Renal pelvis (tissue), 12 donors: ENCODE measurements at places on chromosomes 7 and 10. TPM values are rescaled to one million over a fixed set of nuclear protein-coding genes. Genes with fewer than 3 reads are reported as not detected.

GRCh38 chr10:132486539-132487121 is 51.0 kb upstream of the INPP5A start:
- DNase-seq: no peak

The SLC13A1 gene
- polyA plus RNA-seq: 28.3 TPM

DNA sequence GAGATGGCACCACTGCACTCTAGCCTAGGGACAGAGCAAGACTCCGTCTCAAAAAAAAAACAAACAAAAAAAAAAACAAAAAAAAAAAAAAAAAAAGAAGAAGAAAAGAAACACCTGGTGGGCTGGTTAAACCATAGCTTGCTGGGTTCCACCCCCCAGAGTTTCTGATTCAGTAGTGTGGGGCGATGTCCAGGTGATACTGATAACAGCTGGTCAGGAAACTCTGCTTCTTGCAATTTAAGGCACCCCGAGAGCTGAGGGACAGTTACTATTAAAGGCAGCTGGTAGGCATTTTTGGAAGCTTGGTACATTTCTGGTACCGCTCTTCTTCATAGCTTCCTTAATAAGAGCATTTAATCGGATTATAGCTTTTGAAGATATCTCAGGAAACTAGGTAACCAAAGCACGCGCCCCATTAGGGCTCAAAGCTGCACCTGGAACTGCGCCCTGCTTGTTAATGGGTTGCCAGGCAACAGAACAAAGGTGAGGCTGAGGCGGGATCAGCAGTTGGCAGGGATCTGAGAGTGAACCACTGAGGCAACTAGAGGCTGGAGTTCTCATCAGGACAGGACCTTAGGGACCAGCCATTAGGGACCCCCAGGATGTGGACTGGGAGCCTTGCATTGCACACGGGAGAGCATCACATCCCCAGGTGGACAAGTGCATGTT is 6.5 kb upstream of the SDK1 start:
- no peak for DNase-seq

DNA sequence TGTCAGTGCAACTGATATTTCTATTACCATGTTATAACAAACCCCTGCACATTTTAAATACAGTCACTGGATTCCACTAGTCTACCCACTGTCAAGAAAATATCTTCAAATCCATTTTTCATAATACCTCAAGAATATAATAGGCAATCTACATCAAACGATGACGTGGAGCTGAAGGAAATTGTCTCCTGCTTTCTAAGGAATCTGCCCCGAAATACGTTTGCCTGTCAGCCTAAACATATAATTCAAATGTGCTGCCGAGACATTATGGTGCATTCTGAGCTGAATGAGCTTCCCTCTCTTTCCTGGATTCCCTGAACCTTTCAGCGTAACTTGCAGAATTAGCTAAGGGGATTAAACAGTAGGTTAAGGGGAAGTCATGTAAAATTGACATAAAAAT is 306.8 kb downstream of the SORCS1 start:
- DNase-seq: no peak

DNA sequence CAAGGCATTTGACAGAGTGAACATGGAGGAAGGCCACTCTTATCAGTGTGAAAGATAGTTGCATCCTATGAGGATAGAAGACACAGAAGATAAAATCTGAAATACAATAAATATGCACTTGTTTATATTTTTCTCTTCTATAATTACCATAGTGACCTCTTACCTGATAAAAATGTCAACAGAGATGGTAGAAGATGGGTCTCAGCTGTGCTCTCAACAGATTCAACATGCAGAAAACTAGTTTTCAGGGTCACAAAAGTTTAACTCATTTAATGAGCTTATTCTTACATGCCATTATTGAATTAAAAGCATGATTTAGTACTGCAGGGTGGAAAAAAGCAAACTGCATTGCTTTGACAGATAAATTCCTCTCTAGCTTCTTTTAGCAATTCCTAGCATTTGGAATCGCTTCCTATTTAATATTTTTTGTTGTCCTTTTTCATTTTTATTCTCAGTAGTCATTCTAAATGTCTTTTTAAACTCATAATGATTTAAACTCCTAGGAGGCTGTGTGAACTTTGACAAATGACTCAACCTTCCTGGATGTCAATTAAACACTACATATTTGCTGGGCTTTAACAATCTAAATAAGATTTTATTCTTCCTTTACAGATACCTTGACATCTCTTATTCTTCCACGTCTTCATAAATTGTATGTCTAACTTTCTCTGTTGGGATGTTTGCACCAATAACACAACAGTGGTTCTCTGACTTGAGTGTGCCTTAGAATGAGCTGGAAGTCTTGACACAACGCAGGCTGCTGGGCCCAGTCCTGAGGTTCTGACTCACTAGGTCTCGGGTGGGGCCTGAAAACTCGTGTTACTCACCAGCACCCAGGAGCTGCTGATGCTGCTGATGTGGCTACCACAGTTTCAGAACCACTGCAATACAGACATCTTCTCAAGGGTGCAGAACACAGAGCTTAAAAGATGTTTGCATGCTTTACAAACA is 565.5 kb upstream of the IGFBP3 start:
- DNase-seq: peak; percentile 12

- DNase-seq: no peak
Measured at GRCh38 chr7:152173372-152174070, 148.0 kb downstream of the GALNT11 start.

The LRRTM3 gene
- polyA plus RNA-seq: 3.5 TPM

DNA sequence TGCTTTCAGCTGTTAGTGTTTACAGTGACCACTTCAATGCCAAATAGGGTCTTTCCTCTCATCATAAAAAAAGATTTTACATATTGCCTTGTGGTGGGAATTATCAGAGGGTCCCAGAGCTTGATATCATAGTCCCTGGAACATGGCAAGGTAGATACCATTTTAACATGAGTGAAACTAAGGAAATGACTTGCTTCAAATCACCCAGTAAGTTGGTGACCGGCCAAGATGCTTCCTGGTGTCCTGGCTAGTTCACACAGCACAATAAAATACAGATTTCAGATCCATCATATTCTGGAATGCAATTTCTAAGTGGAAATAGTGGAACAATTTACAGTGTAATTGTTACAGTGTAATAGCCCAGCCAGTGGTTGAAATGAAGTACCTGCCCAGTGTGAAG is 36.6 kb downstream of the CNNM1 start:
- no peak for DNase-seq

DNA sequence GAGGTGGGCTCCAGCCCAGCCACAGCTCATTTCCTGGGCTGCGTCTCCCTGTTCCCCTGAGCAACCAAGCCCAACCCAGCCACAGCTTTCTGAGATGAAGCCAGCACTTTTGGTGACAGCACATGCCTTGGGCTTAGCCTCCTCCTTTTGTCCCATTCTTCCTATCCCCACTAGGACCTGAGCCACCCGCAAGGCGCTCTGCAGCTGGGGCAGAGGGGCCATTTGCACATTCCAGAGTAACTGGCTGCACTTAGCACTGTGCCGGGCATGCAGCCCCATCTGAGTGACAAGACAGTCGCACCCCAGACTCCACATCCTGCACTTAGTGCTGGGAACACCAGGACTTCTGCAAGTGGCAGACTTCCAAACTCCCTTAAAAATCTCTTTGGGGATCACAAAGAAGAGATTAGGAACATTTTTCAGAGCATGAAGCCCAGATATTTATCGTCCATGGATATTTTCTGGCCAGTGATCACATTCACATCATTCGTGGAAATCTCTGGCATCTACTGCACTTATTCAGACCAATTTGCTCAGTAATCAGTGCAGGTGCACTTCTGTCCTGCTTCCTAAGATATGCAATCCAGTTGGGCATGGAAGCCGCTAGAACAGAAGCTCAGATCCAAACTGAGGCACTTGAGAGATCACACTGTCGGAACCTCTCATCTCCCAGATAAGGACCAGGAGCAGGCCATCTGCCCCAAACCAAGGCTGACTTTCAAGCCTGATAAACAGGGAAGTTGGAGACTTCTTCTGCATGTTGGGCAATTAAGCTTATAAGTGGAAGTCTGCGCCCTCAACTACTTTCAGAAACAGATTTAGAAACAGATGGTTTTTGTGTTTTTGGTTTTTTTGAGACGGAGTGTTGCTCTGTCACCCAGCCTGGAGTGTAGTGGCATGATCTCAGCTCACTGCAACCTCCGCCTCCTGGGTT is 26.4 kb downstream of the CHST15 start:
- no peak for DNase-seq

DNA sequence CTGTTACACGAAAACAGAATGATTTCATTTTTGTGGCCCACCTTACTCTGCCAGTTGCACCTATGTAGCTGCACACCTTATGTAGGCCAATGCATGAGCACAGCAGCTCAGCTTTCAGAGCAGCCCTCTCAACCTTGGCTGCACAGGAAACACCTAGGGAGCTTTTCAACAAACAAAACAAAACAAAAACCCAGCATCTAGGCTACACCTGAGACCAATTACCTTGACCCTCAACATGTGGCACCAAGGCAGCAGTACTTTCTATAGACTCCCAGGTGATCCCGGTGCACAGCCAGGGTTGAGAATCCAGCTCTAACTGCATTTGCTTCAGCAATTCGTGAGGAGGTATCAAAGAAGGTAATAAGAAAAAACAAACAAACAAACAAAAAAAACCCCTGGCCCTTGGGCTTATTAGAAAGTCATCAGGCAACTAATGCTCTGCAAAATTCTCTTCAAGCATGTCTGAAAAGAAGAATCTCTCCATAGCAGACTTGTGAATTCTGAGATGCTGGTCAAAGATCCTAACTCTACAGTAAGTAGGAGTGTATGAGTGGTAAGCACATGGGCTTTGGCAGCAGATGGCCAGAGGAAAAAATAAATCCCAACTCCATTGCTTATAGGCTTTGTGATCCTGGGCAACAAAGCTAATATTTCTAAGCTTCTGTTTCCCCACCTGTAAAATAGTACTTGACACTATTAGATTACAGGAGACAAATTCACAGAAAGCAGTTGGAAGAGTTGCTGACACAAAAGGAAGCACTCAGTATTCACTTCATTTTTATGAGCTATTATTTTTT is 113.4 kb upstream of the NOBOX start:
- DNase-seq: no peak

DNA sequence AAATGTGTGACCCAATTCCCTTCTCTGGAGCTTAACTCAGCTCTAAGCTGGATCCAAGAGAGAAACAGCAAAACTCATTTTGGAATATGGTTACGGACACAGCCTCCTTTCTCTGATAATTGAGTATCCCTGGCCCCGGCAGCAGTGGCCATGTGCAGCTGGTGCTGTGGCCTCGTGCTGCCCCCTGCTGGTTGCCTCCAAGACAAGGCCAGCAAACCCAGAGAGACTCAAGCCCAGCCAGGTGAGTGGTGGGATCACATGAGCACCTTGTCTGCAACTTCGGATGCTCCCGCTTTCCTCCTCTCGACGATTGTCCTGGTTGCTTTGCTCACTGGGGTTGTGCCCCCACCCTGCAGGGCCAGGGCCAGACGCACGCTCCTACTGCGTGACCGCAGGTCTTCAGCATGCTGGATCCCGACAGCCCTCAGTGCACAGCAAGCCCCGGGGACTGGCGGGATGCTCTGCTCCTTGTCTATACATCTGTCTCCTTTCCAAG is 19.4 kb downstream of the SFTPD start:
- peak; percentile 74 for DNase-seq

The SEPTIN14 gene
- 0.32 TPM for polyA plus RNA-seq

GRCh38 chr7:7830122-7830878 is 111.9 kb upstream of the RPA3 start:
- DNase-seq: no peak

DNA sequence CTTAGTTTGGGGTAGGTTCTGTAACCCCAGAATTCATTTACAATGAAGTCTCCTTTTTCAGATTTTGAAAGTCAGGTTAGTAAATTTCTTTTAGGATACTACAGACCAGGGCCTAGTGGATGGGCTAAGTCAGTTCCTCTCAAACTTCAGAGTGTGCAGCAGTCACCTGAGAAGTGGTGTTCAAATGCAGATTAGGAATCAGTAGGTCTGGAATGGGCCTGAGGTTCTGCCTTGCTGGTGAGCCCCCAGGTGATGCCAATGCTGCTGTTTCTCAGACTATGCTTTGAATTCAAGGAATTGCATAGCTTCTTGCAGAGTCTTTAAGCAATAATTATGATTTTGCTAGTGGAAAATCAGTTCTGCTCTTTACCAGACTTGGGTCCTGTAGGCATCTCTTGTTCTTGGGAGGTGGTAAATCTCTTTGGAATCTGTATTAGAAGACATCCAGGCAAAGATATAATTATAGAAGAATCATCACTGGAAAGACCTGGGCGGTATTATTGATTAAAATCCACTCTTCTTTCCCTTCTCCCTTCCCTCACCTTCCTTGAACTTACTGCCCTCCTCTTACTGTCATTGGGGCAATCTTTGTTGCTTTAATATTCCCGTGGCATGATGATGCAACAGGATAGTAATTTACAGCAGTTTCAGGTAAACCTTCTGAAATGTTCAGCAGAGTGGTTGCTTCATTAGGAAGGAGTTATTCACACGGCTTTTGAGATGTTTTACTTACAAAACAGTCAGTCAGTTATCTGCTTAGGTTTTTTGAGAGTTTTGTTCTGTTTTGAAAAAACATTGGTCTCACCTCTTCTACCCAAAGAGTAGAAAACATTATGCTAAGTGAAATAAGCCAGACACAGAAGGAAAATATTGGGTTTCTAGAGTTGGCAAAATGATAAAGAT is 87.2 kb downstream of the NRF1 start:
- no peak for DNase-seq

DNA sequence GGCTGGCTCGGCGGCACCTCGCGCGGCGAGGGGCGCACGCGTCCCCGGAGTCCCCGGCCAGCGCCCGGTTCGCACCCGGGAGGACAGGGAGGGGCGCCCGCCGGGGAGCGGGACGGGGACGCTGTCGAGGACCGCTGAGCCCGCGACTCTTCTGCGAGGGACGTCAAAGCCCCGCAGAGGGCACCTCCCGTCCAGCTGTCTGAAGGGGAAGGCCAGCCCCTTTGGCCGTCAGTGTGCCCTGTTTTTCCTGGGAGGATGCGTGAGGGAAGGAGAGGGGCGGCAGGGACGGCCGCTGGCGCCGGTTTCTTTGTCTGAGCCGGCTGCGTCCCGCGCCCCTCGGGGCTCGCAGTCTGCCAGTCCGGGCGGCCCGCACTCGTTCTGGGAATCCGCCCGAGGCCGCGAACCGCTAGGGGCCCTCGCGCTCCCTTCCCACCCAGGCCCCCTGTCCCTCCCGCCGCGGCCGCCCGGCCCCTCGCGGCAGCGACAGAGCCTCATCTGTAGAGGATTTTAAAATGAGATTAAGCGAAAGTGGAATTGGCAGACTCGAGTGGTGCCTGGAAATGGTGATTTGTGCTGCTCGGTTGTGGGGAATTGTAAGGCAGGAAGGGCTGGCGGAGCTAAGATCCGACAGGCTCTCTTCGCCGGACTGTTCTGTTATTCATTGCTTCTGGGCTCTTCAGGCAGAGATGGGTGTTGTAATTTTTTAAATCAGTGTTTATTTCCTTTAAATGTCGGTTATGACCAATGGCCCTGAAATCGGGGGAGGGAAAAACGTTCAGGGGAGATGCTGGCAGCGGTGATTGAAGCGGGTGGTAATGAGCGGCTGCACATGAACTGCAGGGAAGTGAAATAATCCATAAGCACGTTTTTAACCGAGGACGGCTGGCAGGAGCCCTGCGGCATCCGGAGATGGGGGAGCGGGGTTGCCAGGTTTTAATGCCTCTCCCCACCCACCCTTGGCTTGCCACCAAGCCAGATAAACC is 618 bp upstream of the RELN start:
- DNase-seq: peak; percentile 17
